Heart right ventricle (tissue), 16 donors: ENCODE measurements at places on chromosomes 2 and 18.

- DNase-seq, result no peak
Measured at GRCh38 chr2:134275058-134275862, 21.4 kb downstream of the MGAT5 start.

GRCh38 chr2:130390460-130391057 lies 34.7 kb downstream of the PTPN18 start:
- DNase-seq, result peak; percentile 42

DNA sequence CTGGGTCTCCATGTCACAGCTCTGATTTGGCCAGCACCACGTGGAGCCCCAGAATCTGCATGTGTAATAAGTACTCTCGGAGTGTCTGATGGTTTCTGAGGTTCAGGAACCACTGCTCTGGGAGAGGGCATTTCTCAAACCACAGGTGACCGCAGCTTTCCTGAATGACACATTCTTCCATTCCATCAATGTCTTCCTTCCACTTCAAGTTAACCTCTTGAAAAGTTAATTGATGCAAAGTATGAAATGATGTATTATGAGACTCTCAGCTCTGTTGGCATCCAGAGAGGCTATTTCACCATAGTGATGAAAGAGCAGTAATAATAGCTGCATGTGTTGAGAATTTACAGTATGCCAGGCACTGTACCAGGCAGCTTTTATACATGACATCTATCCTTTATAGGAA lies 61.3 kb upstream of the CRIM1 start:
- DNase-seq, result no peak

DNA sequence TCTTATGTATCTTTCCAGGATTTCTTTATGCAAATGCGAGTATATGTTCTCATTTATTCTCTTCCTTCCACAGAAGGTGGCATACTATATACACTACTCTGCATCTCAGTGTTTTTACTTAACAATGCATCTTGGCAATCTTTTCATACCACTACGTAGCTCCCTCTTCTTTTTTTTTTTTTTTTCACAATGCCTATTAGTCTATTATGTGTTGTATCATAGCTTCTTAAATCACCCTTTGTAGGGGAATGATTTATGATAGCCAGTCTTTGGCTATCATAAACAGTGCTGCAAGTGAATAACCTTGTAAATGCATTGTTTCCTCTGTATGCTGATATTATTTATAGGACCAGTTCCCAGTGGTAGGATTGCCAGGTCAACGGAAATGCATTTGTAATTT lies 204.2 kb downstream of the BABAM2 start:
- no peak for DNase-seq

GRCh38 chr2:143802242-143802641 lies 673.0 kb downstream of the ARHGAP15 start:
- no peak for DNase-seq

GRCh38 chr2:68828887-68829708 lies 42.1 kb downstream of the BMP10 start:
- DNase-seq, result peak; percentile 94

DNA sequence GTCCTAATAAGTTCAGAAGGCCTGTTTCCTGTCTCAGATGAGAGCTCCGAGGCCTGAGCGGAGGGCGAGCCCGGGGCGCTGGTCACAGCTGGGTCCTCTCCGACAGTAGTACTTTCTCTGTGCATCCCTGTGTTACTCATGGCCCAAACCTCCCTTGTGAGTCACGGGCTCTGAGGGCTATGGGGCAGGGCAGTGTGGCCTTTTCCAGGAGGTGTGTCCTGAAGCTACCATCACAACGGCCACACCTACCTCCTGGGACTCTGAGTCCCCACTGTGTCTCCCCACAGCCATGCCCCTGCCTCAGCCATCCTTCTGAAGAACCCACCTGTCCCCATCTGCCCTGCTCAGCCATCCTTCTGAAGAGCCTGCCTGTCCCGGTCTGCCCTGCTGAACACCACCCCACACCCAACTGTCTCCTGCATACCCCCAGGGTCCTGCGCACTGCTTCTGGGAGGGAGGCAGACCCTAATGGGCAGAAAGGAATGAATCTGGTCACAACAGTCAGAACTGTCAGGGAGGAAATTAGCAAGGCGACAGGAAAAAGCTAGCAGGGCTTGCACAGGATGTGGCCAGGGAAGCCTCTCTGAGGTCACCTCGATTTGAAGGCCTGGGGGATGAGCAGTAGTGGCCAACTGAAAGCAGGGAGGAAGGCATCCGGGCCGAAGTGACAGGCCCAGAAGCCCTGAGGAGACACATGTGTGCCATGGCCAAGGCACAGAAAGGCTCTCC lies 145.4 kb upstream of the RIOK3 start:
- no peak for DNase-seq

DNA sequence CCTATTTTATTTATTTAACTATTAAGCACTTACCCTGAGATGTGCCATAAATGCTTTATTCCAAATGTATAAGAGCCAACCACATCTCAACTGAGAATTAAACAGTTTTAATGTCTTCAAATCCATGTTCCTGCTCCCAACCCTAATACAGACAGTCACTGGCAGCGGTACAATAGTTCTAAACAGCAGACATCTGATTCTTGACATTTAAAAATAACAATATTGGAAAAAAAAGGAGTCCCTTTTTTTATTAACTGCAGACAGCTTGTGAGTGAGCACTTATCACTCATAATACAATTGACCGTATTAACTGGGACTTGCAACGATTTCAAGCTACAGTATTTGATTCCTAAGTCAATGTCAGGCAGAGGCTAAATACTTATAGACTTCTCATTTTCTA lies 424.6 kb downstream of the TGIF1 start:
- no peak for DNase-seq

DNA sequence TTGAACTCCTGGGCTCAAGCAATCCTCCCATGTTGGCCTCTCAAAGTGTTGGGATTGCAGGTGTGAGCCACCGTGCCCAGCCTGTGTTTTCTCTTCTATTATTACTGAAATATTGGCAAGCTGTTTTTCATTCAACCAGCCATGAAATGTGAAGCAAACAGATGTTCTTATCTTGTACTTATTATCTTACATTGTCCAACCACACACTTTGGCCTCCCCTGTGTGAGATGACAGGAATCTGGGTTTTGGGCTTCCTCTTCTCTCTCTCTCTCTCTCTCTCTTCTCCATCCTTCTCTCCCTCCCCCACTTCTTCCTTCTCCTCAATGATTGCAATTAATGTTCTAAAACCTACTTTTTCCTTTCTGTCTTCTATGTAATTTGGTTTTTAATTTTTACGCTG lies 33.1 kb downstream of the RAMP1 start:
- no peak for DNase-seq

DNA sequence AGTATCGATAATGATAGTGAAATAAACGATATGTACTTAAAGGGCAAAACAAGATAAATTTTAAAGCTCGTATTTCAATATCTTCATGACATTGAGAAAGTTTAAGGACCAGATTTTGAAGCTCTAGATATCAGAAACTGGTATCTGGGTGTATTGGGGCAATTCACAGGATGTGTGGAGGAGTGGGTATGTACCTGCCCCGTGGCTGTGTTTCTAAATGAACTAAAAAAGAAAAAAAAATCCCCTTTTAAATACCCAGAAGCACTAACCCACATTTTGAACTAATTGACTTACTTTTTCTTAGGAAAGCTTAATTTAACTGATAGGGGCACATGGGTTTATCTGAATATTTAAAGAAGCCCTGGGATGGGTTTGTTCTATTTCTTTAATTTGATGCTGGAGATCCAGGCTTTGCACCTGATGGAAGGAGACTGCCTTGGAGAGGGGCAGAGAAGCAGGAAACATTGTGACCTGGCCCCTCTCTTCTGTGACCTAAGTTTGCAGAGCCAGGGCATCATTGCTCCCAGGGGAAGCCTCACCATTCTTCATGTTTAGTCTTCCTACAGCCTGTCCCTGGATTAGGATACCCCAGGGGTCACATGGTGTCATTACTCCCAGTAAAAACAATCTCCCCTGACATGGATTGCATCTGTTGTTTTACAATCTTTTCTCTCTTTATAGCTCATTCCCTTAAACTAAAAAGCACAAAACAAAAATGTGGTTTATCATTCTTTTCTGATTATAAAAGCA lies 7.6 kb upstream of the KCTD1 start:
- DNase-seq, result no peak

GRCh38 chr2:168559187-168559586 lies 103.1 kb downstream of the CERS6 start:
- peak; percentile 39 for DNase-seq

DNA sequence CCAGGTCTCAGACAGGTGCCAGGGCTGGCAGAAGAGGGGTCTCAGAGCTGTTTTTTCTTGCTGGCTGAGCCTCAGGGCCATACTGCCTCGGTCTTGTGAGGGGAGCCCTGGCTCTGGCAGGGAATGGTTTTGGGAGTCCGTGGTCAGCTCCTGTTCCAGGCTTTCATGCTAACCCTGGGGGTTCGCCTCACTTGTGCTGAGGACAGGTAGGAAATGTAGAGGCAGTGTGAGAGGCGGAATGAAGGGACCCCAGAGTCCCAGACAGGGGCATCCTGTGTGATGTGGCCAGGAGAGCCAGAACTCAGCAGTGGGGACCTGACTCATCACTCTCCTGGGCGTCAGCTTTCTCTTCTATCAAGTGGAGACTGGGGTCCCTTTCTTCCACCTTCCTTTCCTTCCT lies 5.7 kb upstream of the CELF4 start:
- DNase-seq, result no peak

DNA sequence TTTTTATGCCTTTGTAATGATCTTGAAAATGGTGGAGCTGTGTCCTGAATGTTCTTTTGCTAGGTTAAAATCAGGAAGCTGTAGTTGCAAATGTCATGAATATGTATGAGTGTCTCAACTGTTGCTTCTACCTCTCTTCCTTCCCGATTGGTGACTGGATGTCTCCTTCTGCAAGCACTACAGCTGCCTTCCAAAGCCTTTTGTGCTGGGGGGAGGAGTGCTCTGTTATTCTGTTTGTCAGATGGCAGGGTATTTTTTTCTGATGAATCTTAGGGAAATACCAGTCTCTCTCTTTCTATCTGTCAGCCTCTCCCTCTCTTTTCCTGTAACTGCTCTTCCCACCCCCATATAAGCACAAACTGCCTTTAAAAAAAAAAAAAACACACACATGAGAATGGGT lies 1396.3 kb upstream of the CELF4 start:
- DNase-seq, result no peak

GRCh38 chr2:29196792-29197788 lies 81.9 kb downstream of the CLIP4 start:
- peak; percentile 62 for DNase-seq

DNA sequence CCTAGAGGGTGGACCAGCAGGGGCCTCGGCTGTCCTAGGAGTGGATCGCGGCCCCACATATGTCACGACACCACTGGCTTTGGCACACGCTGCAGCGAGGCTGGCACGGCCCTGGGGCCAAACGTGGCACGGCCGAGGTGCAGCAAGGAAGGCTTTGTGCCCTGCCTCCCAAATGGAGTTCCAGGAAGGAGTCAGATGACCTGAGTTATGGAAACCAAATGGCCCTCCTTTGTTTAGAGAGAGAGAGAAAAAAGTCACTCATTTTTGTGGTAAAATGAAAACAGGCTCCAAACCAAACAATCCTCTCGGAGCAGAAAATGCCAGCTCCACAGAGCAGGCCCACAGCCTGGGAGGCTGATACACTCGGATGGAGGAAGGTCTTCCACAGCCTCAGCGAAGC lies 105.6 kb downstream of the ANTXR1 start:
- no peak for DNase-seq

- DNase-seq, result no peak
Measured at GRCh38 chr18:77866351-77866750, 616.7 kb downstream of the GALR1 start.

DNA sequence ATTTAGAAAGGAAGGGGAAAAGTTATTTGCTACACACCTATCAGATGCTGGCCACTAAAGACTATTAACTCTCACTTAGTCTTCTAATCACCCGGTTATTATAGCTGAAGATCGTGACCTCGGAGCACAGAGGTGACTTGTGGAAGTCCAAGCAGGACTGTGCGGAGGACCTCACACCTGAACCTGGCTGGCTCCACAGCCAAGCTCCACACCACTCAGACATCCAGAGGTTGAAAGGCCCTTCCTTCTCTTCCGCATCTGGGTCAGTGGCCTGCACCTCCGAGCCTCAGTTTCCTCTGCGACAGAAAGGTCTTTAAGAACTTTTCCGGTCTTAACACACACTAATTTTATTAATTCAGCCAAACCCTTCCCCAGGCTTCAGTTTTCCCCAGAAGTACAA lies 57.9 kb downstream of the TNS1 start:
- no peak for DNase-seq

- no peak for DNase-seq
Measured at GRCh38 chr2:67806816-67807215, 256.0 kb downstream of the C1D start.

GRCh38 chr2:158923641-158924040 lies 44.8 kb upstream of the TANC1 start:
- DNase-seq, result no peak

GRCh38 chr18:22020867-22021370 lies 148.5 kb upstream of the GATA6 start:
- no peak for DNase-seq

DNA sequence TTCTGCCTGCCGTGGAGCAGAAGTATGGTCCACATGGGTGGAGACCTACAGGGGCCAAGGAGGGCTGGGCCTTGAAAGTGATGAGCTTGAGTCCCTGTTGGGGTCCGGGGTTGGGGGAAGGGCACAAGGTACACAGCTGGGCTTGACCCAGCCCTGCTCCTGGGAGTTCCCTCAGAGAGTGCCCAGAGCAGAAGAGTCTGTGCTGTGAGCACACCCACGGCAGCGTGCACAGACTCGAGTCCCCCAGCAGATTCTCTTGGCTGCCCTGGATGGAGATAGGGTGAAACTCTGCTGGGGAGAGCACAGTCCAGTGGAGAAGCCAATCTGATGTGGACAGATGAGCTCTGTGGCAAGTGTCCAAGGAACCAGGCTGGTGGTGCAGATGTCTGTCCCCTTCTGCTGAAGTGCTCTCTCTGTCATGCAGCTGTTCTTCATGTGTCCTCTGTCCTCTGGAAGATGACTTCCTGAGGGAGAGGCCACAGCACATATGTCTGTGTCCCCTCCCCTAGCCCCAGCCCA lies 27.5 kb downstream of the INPP4A start:
- no peak for DNase-seq

DNA sequence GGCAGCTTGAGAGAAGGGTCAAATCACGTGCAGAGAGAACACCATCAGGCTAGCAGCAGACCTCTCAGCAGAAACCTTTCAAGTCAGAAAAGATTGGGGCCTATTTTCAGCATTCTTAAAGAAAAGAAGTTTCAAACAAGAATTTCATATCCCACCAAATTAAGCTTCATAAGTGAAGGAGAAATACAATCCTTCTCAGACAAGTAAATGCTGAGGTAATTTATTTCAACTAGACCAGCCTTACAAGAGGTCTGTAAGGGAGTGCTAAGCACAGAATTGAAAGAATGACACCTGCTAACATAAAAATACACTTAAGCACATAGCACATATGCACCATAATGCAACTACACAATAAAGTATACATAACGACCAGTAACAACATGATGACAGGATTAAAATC lies 693.9 kb downstream of the NYAP2 start:
- no peak for DNase-seq

DNA sequence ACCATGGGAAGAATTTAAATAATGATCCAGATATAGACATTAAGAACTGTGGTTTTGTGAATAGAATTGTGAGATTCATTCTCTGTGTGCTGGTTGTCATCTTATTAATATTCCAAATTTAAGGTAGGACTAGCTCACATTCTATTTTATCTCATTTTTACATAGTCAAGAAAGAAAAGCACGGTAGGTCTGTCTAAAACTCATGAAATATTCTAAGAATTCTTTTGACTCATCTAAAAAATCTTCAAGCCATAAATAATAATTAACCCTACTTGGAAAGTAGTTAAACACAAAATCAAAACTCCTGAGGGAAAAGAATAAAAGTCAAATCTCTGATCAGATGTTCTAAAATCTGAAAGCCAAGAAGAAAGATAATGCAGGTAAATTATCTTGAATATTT lies 388.8 kb upstream of the CHAC2 start:
- DNase-seq, result no peak

GRCh38 chr2:152343426-152343825 lies 8.5 kb downstream of the FMNL2 start:
- no peak for DNase-seq
